ENCODE measurements at places on chromosomes 2 and 18.

DNA sequence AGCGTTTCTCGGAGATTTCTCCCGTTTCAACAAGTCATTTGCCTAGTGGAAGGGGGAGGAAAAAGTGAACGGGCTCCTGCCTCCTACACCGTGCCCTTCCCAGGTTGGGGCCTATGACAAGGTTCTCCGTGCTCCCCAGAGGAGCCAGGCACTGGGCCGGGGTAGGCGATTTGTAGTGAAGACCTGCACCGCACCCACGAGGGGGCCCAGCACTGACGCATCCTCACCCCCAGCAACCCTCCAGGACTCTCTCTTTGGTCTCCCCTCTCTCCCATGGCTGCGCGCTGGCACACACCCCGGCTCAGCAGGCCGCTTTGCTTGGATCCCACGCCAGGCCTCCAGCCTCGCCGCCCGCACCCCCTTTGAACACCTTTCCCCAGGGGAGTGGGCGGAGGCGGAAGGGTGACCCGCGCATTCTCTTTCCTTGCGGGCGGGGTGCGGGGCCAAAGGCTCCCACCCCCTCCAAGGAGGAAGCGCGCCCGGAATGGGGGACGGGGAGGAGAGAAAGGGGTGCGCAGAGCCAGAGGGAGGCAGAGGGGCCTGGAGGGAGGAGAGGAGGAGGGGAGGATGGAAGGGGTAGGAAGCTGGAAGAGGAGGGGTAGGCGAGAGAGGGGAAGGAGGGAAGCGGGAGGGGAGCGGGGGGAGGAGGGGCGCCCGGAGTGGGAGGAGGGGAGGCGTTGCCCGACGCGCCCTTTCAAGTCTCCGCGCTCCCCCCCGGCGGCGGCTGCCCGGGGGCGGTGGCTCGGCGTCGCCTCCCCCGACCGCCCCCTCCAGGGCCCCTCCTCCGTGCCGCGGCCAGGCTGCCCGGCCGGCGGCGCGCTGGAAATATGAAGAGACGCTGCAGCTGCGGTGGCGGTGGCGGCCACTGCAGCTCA lies at the start of gene APCDD1:
Gene APCDD1 (plus strand): TSS at position 830 of the 875 bp plus-strand sequence. CDS start 347 bp downstream, outside the sequence.
- DNase-seq = peak; percentile 87

DNA sequence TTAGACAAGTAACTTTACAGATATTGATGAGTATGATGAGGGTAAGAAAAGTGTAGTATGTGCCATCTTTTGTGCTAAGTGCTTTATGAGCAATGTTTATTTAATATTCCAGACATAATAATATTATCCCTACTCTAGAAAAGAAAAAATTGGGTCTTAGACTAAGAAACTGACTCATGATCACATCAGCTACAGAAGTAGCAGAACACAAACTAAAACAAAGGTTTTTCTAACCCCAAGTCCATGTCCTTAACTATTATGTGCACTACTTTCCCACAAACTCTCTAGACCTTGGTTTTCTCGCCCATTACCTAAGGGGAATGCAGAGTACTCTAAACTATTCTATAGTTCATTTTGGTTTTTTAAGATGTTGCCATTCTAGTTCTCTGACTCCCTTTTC lies 64.5 kb downstream of the BAZ2B start:
- no peak for DNase-seq

DNA sequence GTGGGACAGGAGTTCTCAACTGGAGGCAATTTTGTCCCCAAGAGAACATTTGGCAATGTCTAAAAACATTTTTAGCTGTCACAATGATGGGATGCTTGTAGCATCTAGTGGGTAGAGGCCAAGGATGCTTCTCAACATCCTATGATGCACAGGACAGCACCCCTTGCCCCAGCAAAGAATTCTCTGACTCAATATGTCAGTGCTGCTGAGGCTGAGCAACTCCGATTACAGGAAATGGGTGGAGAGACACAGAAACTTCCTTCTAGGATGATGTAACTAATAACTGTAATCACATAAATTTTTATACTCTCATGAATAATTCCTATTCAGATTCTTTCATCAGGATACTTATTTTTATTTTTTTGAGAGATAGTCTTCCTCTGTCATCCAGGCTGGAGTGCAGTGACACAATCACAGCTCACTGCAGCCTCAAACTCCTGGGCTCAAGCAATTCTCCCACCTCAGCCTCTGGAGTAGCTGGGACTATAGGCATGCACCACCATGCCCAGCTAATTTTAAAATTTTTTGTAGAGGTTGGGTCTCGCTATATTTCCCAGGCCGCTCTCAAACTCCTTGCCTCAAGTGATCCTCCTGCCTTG lies 120.3 kb upstream of the ACAA2 start:
- DNase-seq = no peak

DNA sequence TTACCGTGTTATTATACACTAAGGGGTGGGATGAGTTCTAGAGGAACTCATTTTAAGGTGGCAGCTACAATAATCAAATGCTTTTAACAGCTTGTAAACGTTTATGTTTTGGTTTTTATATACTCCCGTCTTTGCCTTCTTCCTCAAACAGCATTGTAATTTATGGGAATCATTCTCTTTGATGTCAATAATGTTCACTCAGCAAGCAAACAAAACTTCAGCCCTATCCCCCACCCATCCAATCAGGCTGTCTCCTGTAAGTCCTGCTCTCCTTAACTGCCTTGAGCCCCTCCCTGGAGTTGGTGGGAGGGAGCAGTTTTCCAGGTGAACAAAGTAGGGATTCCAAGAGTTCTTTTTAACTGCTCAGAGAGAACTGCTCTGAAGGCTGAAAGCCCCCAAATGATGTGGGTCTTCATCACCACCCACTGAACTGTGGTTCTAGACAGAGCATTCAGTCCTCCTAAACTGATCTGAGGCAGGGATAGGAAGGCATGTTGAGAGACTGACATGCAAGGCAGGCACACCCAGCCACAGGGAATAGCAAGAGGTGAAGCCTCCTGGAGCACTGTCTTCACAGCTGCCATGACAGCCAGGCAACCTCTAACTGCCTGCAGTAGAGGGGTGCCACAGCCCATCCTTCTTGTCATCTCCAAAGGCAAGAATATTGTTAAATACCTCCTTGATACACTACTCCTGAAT lies 17.5 kb downstream of the MYO5B start:
- DNase-seq = no peak

- DNase-seq = no peak
Measured at GRCh38 chr2:224166654-224167053, 127.6 kb upstream of the SERPINE2 start.

- DNase-seq = no peak
Measured at GRCh38 chr2:221818616-221819320, 246.7 kb upstream of the EPHA4 start.

- no peak for DNase-seq
Measured at GRCh38 chr2:197157879-197158537, 152.6 kb downstream of the ANKRD44 start.

- no peak for DNase-seq
Measured at GRCh38 chr2:133072837-133073694, 403.1 kb upstream of the LYPD1 start.
